ENCODE measurements at places on chromosomes 6 and 20.

DNA sequence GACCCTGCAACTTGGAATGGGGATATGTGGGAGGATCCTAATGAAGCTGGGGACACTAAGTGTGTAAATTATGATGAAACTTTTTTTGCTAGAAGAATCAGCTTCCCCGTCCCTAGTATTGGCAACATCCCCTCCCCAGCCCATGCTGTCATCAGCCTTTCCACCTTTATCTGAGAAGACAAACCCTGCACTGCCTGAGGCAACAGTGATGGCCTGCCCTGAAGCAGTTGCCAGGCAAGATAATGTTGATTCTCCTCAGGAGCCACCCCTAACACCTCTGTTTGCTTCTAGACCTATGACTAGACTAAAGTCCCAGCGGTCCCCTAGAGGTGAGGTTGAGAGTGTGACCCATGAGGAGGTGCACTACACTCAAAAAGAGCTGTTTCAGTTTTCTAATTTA lies 27.1 kb downstream of the MICA start:
- DNase-seq: no peak

GRCh38 chr6:141851063-141851462 lies 281.7 kb upstream of the GJE1 start:
- DNase-seq: no peak

DNA sequence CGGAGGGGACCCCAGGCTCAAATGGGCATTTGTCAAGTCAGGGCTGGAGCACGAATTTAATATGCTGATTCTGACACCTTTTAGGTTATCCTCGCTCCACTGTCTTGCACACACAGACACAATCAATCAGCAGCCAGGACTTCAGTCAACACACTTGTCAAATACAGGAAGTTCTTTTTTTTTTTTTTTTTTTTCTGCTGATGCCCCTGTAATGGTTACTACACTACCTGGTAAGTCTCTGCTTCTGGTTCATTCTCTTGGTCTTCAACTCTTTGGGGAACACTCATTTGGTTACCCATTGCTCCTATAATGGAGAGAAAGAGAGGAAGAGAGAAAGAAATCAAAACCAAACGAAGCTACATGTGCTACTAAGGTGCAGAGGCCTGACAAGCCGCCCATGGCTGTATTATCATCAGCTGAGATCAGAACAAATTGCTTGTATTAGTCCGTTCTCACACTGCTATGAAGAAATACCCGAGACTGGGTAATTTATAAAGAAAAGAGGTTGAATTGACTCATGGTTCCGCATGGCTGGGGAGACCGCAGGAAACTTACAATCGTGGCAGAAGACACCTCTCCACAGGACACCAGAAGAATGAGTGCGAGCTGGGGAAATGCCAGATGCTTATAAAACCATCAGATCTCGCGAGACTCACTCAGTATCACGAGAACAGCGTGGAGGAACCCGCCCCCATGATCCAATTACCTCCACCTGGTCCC lies 11.8 kb downstream of the BCAS1 start:
- DNase-seq: no peak

- no peak for DNase-seq
Measured at GRCh38 chr6:158361961-158362669, 49.9 kb downstream of the TULP4 start.

GRCh38 chr6:129312880-129313279 lies 397.1 kb downstream of the ARHGAP18 start:
- DNase-seq: no peak

- no peak for DNase-seq
Measured at GRCh38 chr20:57996936-57997890, 231.2 kb downstream of the ANKRD60 start.

DNA sequence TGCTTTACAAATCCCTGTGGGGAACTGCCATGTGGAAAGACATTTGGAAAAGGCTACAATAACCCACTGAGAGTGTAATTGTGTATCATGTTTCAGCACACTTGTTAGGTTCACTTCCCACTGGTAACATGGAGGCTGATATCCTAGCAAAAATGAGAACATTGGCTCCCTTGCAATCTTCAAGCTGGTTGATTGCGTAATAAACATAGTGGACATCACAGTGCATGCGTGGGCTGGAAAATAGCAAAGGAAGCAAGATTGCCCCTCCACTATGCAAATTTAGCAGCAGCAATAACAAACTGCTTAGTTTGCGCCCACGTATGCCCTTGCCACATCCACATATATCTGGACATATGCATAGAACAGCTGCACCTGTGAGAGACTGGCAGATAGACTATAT lies 410.2 kb downstream of the MEI4 start:
- no peak for DNase-seq

DNA sequence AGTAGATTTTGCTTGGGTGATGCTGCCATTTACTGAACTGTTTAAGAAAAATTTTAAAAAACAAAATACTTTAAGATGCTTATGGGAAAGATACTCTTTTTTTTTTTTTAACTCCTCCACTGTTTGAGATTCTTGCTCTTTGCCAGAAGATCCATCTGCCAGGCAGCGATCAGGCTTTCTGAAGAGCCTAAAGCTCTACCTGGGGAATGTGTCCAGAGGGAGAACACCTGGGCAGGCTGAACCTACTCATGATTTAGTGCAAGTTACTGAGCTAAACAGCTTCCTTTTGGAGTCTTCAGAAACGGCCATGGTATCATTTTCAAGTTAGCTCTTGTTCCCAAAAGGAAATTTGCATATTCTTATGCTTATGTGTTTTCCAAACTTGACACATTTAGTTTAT lies 23.5 kb upstream of the MLIP start:
- DNase-seq: no peak

DNA sequence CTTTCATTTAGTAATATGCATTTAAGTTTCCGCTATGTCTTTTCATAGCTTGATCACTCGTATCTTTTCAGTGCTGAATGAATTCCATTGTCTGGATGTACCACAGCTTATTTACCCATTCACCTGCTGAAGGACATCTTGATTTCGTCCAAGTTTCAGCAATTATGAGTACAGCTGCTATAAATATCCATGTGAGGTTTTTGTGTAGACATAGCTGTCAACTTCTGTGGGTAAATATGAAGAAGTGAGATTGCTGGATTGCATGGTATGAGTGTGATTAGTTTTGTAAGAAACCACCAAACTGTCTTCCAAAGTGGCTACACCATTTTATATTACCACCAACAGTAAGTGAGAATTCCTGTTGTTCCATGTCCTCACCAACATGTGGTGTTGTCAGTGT lies 79.2 kb upstream of the STMND1 start:
- DNase-seq: no peak

- no peak for DNase-seq
Measured at GRCh38 chr20:57508381-57508780, 16.6 kb downstream of the CTCFL start.

DNA sequence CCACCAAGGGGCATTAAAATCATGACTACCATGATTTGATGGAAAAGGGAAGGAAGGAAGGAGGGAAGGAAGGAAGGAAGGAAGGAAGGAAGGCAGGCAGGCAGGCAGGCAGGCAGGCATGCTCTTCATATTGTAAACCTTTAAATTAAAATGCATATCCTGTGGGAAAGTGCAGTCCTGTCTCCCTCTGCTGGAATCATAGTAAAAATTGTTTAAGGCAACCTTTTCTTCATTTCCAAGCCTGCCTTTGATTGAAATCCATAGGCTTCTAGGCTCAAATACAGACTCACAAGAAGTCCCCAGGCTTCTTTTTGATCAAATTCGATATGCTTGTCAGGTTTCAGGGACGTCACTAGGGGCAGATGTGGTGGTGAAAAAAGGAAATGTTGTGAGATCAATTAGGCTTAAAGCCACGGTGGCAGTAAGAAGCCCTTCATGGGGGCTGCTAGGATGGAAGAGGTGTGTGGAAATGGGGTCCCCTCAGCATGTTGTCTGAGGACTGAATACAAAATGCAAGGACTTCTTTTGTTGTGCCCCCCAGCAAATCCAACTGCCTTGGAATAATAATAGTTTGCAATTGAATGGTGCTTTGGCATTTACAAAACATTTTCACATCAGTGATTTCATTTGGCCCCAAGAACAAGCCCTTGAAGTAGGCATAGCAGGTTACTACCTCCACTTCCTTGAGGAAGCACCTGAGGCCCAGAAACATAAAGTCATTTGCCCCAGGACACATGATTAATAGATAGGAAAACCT lies 25.6 kb upstream of the GABRR1 start:
- DNase-seq: no peak

DNA sequence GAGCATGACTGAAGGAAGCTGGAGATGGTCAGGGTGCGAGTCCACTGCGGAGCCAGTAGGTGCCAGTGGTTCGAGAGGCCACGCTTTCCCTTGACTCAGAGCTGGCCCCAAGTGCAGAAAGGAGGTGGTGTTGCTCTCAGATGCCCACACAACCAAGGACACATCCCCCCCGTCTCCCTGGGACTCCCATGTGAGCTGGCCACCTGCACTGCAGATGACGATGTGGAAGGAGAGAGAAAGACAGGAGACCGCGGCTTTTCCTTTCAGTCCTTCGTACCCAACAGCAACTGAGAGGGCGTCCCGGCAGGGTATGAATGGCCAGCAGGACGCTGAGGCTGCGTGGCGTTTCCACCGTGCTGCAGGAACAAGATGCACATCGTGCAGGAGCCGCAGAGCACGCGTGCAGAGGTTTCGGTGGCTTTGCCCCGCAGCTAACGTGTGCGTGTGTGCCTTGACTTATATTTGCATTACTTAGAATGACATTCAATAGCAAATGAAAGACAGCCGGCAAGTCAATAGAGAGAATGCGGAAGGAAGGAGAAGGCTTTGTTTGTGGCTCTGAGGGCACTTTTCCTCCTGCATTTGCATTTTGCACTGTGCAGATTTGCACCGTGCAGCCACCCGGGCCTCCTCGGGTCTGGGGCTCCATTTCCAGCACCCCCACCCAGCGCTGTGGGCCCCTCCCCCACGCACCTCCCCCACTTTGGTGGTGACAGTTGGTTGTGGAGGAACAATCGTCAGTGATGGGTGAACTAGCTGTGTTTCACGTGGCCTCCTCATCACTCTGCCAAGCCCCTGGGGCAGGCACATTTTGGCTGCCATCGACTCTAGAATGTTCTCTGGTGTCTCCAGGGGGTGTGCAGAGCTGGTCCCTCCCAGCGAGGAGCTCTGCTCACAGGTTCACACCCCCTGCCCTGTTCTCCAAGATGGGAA lies 26.4 kb upstream of the BHLHE23 start:
- no peak for DNase-seq

DNA sequence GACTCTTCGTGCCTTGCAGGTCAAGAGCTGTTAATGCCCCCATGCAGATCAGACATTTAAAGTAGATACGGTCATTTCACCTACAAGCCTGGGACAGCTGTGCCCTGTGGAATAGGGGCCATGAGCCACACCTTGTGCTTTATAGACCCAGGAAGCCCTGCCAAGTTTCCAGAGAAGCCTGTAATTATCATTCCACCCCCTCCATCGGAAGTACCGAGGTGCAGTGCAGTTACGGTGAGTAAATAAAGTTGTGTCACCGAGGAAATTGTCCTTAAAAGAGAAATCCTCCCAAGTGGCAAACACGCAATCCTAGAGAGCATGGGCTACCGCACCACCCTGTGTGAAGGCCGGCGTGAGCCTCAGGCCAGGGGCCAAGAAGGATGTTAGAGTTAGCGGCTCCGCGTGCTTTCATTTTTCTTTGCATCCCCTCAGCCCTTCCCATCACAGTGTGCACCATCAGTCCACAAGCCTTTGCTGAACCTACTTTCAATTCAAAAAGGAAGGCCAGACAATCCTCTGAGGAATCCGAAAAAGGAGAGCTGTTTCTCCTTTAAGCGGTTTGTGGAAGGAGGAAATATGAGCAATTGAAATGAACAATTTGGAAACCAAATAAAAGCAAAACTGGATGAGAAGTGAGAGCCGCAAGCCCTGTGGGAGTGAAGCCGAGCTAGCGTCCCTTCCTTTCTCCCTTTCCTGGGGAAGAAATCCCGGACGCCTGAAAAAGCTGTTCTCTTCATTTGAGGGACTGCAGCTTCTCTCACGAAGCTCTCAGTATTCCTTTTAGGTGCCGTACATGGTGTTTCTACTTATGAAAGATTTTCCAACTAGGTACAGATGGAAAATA lies 183.3 kb upstream of the PDE10A start:
- no peak for DNase-seq

DNA sequence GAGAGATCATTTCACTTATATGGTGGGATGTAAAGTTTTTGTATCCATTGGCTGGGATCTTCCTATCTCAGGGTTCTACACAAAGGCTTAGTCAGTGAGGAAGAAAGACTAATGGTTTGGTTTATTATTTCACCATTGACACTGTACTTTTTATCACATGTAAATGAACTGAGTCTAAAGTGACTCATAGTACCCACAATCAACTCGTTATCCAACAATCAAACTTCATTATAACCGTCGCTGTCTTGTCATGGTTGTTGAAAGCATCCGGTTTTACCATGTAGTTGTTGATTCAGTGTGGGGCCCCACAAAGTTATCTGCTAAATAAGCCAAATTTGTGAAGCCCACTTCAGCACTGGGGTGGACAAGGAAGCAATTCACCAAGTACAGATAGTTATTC lies 55.8 kb upstream of the MTRF1L start:
- no peak for DNase-seq

GRCh38 chr20:57829805-57830514 lies 120.1 kb upstream of the PMEPA1 start:
- no peak for DNase-seq

GRCh38 chr20:12875510-12875909 lies 133.3 kb upstream of the SPTLC3 start:
- DNase-seq: no peak

GRCh38 chr20:25226433-25227316 lies 21.2 kb upstream of the PYGB start:
- no peak for DNase-seq

GRCh38 chr6:21340573-21340972 lies 253.0 kb upstream of the SOX4 start:
- DNase-seq: no peak

- no peak for DNase-seq
Measured at GRCh38 chr6:47716207-47716606, 17.8 kb downstream of the ADGRF4 start.

- DNase-seq: no peak
Measured at GRCh38 chr6:69784595-69785377, 12.0 kb downstream of the LMBRD1 start.

- DNase-seq: no peak
Measured at GRCh38 chr6:166729658-166730057, 102.6 kb upstream of the RPS6KA2 start.

GRCh38 chr6:53892707-53893106 lies 97.9 kb downstream of the LRRC1 start:
- DNase-seq: no peak

- no peak for DNase-seq
Measured at GRCh38 chr6:15109338-15110090, 136.4 kb upstream of the JARID2 start.

- no peak for DNase-seq
Measured at GRCh38 chr6:29619578-29620160, 13.3 kb downstream of the GABBR1 start.

GRCh38 chr6:138692978-138693909 lies 80.3 kb upstream of the CCDC28A start:
- no peak for DNase-seq

DNA sequence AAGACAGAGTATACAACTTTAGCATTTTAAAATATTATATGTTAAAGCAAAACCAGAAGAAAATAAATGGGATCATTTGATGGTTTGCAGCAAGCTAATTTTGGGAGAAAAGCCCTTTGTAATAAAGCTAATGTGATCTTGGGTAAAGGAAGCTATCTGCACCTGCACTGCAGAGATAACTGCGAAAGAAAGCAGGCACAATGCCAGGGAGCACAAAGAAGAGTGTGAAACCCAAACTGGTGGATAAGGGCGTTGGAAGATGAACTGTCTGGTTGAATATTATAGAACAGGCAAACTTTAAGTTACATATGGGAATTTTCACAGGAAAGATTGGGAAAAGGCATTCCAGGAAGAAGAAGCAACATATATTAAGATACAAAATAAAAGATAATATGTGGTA lies 179.2 kb upstream of the KHDRBS2 start:
- no peak for DNase-seq
